Left kidney (tissue), 8 donors: ENCODE measurements at places on chromosomes 1 and 21.
A peak's percentile ranks its signal among the peaks of the same experiment; 100 is the strongest.

DNA sequence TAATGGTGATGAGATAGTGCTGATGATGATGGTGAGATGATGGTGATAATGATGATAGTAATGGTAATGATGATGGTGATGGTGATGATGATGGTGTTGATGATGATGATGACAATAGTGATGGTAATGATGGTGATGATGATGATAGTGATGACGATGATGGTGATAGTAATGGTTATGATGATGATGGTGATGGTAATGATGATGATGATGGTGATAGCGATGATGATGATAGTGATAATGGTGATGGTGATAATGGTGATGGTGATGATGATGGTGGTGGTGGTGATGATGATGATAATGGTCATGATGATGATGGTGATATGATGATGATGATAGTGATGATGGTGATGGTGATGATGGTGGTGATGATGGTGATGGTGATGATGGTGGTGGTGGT, 384.6 kb downstream of the MATN1 start:
- no peak for DNase-seq

DNA sequence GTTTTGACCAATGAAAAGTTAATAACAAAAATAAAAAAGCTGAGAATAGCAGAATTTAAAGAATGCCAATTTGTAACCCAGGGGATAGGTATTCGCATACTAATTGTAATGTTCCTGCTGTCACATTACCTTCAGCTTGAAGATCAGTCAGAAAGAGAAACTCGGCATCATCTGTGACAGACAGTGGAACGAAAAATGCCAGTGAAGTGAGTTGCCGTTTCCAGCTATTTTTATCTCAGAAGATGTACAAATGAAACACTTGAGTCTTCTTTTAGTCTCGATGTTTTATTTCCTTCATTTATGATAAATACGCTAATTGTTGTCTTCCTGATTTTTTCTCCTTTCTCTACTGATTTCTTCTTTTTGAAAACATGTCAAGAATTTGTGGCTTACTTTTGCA, 26.1 kb downstream of the RGS21 start:
- no peak for DNase-seq

- DNase-seq, result no peak
Measured at GRCh38 chr1:78088015-78088414, 42.2 kb downstream of the GIPC2 start.

DNA sequence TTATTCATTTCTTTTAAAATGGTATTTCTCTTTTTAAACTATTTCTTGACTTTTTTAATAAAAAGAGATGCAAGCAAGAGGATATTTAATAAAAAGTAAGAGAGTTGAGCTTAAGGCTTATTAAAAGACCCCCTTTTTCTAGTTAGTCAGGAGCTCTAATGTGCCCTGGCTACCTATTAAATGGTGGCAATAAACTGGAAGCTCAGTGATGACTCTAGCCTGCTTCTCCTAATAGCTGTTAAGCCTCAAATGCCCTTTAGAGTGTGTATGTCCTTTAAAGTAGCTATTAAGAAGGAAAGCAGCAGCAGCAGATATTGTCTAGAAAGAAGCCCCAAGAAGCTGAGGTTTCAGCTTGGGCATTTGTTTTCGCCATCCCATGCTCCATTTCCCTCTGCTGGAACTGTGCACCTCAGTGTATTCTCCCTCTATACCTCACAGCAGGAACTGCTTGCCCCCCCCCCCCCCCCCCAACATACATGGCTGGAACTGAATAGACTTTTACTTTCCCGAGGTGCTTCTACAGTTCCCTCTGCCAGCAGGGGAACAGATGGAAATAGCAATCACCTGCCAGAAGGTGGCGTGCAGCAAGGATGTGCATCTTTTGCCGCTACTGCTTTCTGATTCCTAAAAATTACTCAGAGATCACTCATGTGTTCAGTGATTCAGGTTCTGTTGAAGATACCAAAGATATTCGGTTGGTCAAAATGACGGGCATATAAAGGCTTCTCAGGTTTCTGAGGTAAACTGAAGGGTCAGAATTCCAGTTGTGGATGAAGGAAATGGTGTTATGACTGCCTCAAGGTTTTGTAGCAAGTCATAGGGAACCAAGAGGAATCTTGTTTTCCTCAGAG, 2.5 kb downstream of the RGS4 start:
- DNase-seq, result peak; percentile 60
